ENCODE measurements at places on chromosomes 4 and X.

DNA sequence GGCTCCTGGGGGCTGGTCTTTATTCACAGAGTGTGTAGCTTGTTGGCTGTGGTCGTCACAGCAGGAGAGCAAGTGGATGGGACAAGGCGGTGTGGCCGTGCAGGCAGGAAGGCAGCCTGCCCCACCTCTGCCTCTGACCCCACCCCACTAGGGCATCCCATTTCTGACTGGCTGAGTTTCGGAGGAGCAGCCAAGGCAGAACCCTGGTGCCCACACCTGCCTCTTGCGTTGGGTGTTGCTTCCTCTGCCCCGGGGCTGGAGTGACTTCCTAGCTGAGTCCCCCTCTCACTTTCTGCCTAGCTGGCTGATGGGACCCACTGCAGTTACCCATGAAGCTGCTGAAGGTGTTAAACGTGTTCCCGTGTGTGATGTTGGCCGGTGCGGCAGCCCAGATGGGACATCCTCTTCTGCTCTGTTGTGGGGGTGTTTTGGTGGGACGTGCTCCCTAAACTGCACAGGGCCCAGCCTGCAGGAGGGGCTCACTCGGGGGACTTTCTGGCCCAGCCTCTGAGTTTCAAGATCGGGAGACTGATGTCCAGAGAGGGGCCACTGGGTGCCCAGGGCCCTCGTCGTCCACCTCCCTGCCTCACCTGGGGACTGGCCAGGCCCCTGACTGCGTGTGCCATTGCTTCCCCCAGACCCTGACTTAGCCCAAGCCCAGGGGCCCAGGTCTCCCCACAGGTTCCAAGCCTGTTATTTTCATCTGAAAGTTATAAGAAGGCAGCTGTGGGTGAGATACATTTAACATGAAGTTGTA is 101.5 kb downstream of the PSAPL1 start:
- DNase-seq, result no peak

- no peak for DNase-seq
These were observed 1.9 kb upstream of the PPP3CA start for GRCh38 chr4:101348995-101349800.

DNA sequence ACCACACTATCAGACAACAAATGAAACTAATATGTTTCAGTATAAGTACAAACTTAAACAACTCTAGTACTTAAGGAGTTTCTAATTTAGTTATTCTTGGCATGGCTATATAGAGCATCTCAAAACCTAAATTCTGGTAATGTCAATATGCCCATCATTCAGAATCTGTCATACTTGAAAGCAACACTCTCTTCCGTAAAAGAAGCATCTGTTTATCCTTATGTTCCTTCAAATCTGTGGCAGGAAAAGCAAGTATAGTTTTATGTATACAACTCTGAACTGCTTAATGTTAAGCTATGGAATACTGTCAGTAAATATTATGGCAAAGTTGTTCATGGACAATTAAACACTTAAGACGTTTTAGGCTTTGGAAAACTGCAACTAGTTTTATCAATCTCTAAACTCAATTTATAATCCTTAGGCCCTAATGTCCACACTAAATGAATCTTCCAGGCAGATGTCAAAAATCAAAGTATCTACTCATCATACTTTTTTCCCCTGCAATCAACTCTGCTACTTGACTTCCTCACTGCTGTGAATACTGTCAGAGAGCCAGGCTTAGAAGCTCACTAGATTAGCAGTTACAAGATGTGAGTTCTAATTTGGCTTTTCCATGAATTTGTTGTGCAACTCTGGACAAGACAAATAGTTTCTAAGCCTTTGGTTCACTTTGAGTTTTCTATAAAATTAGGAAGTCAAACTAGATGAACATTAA is 109.4 kb downstream of the SCLT1 start:
- no peak for DNase-seq

- no peak for DNase-seq
These were observed 1.6 kb upstream of the LRAT start for GRCh38 chr4:154741922-154742850.

DNA sequence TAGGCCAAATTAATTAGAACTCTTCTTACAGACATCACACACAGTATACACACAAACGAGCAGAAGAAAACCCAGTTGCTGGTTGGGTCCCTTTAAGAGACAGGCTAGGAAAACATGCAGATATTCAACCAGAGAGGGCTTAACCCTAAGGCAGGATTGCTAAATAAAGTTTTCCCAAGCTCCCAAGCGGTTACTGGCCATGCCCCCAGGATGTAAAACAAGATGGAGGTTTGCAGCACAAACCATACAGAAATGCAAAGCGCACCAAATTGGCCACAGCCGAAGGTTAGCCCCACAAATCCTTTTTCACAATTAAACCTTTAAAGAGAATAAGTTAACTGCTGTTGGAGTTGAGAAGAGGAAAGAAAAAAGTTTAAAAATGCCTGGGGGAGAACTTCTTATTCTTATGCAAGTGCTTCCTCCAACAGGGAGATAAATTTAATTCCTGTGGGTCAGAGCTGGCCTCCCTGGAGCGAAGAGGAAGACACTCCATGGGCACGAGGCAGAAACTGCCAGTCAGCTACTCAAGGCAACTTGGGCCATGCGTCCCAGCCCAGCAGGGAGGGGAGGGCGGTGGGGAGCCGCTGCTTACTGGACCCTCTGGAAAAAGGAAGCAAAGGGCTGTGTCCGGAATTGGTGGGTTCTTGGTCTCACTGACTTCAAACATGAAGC is 167.6 kb upstream of the ARSJ start:
- DNase-seq, result no peak

DNA sequence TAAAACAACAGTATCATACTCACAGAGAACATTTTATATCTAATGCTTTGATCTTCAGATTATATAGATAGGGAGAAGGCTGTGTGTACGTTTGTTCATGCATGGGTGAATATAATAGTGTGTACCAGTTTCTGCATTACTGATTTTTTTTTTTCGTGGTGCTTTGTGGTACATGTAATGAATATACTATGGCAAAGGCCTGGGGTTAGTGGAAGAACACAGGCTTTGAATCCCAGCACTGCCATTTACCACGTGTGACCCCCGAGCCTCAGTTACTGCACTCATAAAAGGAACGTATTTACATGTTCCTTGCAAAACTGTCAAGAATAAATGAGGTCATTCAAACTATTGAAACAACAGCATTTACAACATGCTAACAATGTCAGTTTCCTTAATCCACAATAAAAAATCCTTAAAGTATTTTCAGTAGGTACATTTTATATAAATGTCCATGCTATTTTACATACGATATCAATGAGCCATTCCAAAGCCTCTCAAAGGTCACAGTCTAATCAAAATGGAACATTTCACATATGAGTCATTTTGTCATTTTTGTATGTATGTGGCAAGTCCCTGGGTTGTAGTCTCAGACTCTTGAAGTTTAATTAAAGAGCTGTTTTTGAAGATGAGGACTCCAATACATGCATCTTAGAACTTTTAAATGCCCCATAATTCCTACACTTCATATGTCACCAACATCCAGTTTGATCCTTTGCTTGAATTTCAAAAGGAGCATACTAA is 242.8 kb downstream of the PPP3CA start:
- no peak for DNase-seq

GRCh38 chr4:105113800-105114199 is 32.9 kb upstream of the TET2 start:
- DNase-seq, result no peak

GRCh38 chr4:16969696-16970135 is 71.3 kb upstream of the LDB2 start:
- DNase-seq, result no peak

DNA sequence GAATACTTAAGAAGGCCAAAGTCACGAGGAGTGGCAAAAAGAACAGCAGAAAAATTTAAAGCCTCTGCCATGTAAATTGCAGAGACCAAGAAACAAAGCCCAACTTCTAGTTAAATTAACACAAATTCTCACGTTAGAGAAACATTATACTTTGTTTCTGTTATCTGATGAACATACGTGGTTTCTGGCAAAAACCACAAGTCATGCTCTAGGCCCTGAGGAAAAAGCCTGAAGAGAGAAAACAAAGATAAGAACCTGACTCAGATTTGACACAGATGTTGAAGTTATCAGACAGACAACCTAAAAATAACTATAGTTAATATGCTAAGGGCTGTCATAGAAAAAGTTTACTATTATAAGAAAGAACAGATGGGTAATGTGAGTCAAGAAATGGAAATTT is 149.1 kb upstream of the PCDH10 start:
- DNase-seq, result no peak

GRCh38 chr4:42671431-42672194 is 14.7 kb upstream of the ATP8A1 start:
- no peak for DNase-seq

- DNase-seq, result no peak
These were observed 25.4 kb upstream of the SLITRK4 start for GRCh38 chrX:143661286-143661685.

GRCh38 chr4:161919442-161920220 is 244.2 kb downstream of the FSTL5 start:
- no peak for DNase-seq

DNA sequence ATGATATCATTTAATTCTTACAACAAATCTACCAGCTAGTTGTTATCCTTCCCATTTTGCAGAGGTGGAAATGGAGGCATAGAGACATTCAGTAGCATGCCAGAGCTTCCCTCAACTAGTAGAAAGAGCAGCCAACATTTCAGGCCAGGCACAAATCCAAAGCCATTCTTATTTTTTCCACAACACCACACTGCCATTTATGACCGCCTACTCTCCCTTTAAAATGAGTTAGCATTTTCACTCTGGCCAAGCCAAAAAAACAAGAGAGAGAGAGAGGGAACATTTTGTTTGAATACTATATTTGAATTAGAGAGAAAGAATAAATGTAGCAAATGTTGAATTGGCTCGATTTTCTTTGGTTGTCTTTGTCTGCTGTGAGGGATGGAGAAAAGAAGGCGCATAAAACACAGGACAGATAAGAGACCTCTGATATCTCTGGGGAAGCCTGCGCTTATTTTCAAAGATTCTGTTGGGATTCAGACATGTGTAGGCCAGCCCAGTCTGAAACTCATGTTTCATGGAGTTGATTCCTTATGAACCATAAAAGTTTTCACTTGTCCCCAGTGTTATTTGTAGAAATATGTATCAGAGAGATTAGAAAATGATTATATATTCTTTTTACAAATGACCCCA is 265.7 kb downstream of the RAB28 start:
- DNase-seq, result no peak

- no peak for DNase-seq
These were observed 13.8 kb downstream of the ACSL4 start for GRCh38 chrX:109719264-109719663.

GRCh38 chr4:39312816-39313215 is 53.3 kb downstream of the RFC1 start:
- DNase-seq, result no peak
